NCI-H1092 (cell line): ENCODE measurements at places on chromosomes 3 and 15.

DNA sequence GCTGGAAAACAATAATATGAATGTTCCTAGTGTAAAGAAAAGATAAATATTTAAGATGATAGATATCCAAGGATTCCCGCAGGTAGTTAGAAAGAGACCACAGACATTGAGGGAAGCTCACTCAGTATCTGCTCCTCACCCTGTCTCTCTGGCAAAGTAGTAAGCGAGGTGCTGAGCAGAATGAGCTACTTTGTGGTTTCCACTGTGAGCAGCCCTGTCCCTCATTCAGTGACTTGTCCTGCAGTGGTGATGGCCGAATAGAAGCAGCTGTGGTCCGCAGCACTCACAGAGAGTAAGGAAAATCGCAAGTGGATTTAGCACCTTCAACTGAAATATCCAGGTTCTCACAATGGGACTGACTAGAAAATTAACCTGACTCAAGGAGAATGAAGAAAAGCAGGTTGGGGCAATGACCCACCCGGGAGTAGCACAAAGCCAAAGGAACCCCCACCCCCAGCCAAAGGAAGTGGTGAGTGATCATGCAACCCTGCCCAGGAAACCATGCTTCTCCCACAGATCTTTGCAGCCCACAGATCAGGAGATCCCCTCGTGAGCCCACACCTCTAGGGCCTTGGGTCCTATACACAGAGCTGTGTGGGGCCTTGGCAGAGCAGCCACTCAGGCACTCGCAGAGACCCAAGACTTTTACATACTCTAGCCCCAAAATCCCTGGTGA lies 21.8 kb upstream of the SLC25A38 start:
- no peak for DNase-seq

GRCh38 chr3:136989781-136990524 lies 32.2 kb downstream of the IL20RB start:
- peak; percentile 8 for DNase-seq

- DNase-seq, result no peak
Observed at GRCh38 chr3:23620638-23621015, 185.1 kb upstream of the UBE2E1 start.

- DNase-seq, result no peak
Observed at GRCh38 chr15:79956354-79956939, 14.5 kb downstream of the BCL2A1 start.

DNA sequence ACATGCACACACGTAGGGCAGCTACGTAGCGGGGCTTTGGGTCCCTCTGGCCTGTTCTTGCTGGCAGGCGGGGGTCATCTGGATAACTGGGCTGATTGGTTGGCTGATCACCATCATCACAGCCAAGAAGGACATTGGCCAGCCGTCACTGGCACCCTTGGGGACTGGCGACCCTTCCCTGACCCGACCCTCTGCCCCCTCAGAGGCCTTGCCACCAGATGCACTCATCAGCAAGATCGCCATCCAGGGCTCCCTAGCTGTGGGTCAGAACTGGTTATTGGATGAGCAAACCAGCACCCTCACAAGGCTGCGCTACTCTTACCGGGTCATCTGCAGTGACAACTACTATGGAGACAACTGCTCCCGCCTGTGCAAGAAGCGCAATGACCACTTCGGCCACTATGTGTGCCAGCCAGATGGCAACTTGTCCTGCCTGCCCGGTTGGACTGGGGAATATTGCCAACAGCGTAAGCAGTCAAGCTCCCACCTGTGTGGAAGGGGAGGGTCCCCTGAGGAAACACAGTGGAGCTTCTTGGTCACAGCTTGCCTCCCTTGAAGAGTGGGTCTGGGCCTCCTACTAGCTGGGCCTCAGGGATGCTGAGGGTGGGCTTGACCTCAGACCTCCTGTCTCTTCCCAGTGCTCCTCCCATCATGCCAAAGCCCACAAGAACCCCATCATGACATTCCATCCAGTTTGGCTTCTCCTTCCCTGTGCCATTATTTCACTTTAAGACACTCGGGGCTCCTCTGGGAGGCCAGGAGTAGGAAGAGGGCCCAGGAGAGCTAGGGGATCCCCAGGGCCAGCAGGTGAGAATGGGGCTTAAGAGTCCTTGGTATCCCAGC lies 2.4 kb downstream of the DLL4 start:
- no peak for DNase-seq

- DNase-seq, result no peak
Observed at GRCh38 chr3:158419820-158420653, 151.0 kb upstream of the MLF1 start.

DNA sequence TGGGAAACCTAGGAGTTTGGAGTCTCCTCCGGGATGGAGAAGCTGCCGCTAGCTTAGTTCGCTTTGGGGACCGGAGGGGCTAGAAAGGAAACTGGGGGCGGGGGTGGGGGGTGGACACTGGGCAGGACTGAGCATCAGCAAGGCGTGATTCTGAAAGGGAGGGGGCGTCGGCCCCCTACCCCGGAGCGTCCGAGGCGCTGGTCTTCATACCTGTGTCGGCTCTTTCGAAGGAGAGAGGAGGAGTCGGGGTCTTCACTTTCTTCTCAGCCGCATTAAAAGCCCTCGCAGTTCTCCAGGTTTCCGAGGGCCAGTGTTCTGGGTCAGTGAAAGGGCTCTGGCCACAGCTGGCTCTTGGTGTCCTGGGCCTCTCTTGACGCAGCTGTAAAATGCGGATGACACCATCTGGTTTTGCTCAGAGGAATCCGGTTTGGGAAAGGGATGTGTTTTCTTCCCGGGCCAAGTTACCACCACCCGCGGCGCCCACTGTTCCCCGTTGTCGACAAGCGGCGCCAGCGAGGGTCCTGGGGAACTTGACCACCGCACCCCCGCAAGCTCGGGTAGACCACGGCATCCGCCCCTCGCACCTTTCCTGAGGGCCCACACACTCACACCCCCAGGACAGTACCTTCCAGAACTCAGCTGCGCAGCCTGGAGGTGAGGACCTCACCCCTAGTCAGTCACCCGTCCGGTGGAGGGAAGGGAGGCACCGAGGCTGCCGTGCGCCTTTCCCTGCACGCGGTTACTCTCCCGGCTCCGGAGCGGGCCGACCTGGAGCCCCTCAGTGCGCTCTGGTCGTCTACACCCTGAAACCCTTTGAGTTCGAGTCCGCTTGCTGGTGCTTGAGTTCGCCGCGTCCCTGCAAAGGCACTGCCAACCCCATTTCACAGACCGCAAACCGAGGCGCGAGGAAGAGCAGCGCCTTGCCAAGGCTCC lies 660 bp downstream of the CCK start:
- no peak for DNase-seq

DNA sequence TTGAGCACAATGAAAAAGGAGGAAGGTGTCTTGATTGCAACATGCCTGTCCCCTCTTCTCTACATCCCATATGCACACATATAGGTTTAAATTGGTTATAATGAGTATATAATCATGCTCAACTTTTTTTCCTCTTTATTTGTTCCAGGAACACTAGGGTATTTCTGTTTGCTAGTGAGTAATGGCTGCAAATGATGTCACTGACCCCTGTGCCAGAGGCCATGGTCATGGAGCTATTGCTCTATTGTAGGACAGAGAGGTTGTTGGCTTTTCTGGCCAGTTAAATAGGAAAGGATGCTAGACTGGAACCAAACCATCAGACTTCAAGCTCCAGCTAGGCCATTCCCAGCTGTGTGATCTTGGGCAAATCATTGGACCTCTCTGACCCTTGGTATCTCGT lies 9.6 kb downstream of the ARHGEF3 start:
- DNase-seq, result no peak

DNA sequence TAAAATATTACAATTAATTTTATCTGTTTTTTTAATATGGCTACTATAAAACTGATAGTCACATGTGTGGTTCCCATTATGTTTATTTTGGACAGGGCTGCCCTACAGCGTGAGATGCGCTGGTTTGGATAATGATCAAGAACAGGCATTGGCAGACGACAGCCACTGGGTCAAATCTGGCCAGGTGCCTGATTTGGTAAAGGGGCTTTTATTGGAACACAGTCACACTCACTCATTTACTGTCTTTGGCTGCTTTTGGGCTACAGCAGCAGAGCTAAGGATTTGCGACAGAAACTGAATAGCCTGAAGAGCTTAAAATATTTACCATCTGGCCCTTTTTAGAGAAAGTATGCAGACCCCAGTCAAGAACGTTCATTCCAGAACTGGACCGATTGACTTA lies 724.2 kb upstream of the CFAP20DC start:
- peak; percentile 29 for DNase-seq

GRCh38 chr15:81011593-81011992 lies 10.9 kb downstream of the TLNRD1 start:
- no peak for DNase-seq

DNA sequence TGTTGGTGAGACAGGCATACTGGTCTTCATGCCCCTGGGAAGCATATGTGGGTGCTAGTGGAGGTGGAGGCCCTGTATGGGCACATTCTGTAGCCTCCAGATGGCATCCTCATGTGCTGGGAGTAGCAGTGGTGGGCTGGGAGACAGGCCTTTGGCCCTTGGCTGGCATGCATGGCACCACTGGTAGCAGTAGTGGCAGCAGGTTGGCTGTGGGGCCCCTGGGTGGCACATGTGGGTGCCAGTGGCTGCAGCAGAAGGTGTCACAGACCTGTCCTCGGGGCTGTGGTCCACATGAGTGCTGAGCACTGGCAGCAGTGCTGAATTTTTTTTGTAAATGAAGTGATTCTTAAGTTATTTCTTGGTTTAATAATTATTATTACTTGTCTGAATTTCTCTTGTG lies 71.2 kb downstream of the TNFAIP8L3 start:
- no peak for DNase-seq

DNA sequence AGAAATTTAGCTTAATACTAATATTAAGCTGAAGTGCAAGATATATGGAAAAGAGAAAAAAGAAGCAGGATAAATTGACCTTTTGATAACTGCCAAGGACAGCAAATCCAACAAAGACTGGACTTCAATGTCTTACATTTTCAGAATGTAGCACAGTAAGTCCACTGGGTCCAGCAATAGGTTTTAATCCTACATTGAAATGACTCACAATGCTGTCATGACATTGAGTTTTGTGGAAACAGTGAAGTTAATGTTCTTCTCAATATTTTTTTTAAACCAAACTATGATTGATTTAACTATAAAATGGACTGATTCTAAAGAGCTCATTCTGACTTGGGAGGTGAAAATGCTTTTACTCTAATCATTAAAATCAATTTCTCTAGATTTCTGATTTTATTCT lies 166.6 kb upstream of the ZNF717 start:
- DNase-seq, result no peak

DNA sequence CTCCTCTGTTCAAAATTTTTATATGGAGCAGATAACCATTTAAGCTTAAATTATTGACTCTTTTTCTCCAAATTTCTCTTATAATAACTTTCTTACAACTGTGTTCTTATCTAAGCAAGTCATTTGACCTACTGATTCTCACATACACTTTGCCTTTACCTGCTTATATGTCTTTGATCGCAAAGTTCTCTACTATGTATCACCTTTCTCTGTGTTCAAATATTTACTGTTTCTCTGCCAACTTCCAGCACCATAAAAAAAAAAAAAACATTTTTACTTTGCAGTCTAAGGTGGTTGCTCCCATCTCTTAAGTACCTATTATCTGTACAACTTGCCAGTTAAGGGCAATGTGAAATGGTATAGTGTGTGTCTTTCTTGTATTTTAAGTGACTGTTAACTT lies 100.8 kb upstream of the DPH6 start:
- no peak for DNase-seq

GRCh38 chr15:70362350-70362749 lies 264.6 kb upstream of the TLE3 start:
- no peak for DNase-seq

DNA sequence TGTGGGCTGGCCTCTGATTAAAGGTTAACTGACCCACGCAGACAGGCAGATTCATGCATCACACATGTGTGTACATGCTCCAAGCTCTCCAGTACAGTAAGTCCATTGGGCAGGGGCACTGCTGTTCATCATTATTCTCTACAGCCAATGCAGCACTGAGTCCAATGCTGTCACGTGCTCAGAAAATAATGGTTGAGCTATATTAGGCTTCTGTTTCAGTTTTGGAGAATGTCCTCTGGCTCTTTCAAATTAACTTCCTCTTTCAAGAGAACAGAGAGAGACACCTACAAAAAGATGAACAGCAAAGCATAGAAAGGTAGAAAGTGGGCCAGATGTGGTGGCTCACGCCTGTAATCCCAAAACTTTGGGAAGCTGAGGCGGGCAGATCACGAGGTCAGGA lies 202.6 kb downstream of the MEX3B start:
- no peak for DNase-seq

GRCh38 chr3:194450341-194450740 lies 36.5 kb downstream of the ATP13A3 start:
- peak; percentile 36 for DNase-seq

DNA sequence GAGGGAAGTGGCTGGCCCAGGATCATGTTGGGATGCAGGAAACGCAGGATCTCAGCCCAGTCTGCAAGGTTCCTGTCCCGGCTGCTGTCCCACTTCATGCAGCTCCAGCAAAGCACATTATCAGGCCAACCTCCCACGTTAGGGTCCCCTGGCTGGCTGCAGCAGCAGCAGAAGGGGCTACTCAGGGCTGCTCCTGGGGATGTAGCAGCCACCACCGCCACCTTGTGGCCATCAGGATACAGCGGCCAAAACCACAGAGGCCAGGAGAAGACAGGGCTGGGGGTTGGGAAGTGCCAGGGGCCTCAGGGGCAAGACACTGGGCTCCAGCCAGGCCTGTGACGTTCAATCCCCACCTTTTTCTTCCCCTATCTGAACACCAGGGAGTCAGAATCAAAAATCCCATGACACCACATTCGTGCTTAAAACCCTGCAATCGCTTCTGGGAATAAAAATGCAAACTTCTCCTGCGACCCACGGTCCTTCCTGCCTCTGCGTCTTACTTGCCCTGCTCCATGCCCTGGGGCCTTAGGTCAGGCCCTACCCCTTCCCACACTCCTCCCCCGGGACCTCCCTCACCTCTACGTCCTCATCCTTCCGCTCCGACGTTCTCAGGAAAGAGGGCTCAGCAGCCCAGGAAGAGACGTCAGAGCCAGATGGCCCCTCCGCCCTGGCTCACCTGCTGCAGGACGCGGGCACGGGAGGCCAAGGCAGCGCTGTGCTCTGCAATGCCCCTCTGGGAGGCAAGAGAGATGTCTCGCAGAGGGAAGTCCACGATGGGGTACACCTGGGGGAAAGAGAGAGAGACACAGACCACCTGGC lies 21.5 kb downstream of the SSUH2 start:
- DNase-seq, result peak; percentile 20

- DNase-seq, result no peak
Observed at GRCh38 chr15:25596644-25597562, 158.1 kb upstream of the UBE3A start.

DNA sequence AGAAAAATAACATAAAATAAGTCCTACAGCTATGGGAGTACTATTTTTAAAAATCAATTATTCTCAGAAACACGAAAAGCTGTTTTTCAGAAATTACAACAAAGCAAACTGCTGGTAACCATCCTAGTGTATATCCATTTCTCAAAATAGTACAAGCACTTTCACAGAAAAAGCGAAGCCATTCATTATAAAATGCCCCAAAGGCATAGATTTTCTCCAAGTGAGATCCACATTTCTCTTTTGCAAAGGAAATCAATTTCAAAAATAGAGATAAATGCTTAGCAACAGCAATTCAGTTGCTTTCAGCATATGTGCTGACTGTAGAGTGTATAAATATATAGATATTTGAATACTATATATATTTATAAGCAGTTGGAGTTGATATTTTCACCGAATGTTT lies 1266.3 kb downstream of the SI start:
- DNase-seq, result no peak
